ENCODE measurements at places on chromosomes 6 and 20.

DNA sequence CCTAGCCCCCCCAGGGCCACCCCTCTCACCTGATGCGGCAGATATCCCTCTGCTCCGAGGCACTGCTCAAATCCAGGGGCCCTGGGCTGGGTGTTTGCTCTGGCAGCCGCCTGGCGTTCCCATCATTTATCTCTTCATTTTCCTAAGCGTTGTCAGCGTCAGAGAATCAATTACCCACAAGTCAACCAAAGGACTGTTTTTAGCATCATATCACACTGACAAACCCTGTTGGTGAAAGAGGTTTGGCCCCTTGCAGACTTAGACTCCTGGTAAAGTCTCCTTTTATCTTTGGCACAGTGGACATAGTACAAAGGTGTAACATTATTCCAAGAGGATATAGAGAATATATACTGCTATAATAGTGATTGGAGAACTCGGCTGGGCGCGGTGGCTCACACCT, at the start of gene GHRH:
TSS of gene GHRH (minus strand) at position 101 of the 400 bp plus-strand sequence. CDS start 4,925 bp downstream, outside the sequence.
- DNase-seq = no peak

- no peak for DNase-seq
These were observed 7.5 kb upstream of the FOXP4 start for GRCh38 chr6:41538556-41539182.

DNA sequence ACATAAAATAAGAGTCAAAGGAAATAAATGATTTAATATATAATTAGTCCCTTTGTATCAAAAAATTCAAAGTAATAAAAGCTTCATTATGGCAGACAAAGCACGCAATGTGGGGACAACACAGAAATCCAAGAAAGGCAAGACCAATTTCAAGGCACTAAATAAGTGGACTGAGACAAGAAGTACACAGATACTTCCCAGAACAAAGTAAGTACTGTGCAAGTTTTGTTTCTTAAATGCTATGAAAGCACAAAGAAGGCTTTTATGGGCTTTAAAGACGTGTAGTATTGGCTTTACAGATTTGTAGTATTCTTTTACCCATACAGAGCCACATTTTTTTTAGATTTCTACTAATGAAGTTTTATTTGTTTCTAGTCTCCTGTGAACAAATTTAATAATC, 174.6 kb downstream of the TRDN start:
- no peak for DNase-seq

- no peak for DNase-seq
These were observed 222.7 kb downstream of the PHACTR1 start for GRCh38 chr6:12939314-12939713.

DNA sequence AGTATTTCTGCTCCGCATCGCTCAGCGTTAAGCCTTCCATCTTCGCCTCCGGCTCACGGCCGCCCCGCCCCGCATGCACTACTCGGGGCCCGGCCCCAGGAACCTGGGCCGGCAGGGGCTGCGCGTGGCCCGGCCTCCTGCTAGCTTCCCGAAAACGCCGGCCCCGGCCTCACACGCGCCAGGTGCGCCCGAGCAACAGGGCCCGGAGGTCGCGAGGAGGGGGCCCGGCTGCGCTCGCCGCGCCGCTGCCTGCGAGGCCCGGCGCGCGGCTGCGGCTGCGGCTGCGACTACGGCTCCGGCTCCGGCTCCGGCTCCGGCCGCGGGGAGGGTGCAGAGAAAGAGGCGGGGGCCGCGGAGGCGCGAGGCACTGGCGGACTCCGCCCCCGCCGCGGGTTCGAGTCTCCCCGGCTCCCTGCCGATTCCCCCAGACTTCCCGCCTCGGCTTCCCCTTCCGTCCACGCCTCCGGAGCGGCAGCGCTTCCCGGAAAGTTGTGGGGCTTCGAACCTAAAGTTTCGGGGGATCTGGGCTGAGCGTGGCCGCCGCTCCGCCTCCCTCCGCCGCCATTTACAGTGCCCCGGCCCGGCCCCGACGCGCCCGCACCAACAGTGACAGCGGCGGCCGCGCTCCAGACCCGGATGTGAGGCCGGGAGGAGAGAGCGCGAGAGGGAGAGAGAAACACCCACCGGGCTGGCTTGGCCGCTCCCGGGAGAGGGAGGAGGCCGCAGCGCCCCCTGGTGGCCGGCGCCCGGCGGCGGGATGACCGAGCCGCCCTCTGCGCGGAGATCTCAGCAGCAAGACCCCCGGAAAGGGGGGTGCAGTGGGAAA, at the start of gene REPS1:
TSS of gene REPS1 (minus strand) at position 611 of the 826 bp plus-strand sequence. CDS start at position 40, 571 bp downstream.
- DNase-seq = peak; percentile 91

DNA sequence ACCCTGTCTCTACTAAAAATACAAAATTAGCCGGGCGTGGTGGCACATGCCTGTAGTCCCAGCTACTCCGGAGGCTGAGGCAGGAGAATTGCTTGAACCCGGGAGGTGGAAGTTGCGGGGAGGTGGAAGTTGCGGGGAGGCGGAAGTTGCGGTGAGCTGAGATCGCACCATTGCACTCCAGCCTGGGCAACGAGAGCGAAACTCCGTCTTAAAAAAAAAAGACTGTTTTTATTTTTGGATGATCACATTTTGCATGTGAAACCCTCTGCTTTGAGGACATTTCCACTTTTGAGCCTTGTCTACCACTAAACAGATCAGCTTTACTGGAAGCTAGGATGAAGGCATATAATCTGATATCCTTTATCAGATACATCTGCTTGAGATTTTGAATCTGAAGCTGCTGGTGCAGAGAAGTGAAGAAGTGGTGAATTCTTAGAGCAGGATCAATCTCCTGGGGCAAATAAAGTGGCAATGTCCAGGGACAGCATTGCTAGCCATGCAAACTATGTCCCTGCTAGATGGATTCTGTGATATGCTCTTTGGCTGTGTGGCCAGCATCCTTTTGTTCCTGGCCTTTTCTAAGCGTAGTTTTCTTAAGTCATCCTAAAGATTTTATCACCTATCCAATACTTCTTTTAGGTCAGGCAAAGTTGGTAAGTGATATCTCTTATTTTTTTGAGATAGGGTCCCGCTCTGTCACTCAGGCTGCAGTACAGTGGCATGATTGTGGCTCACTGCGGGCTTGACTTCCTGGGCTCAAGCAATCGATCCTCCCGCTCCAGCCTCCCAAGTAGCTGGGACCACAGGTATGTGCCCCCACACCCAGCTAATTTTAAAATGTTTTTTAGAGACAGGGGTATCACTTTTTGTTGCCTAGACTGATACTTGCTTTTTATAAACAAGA, 23.3 kb downstream of the RBL1 start:
- peak; percentile 7 for DNase-seq

DNA sequence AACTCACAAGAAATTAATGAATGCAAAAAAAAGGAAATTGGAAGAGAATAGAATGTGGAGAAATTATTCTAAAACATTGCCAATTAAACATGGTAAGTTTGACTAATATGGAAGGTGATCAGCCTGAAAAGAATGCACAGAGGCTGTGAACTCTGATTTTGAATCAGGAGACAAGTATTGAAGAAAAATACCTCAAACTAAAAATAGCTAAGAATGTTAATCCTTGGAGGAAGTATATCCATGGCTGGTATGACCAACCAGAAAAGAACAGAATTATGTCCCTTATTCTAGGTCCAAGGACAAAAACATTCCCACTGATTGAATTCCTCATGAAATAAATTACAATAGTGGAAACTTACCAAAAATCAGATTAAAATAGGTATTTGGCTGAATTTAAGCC, 7.3 kb upstream of the RIMS1 start:
- DNase-seq = no peak

GRCh38 chr6:146805546-146806325, 207.0 kb downstream of the ADGB start:
- DNase-seq = no peak

GRCh38 chr20:8807480-8808201, 261.2 kb upstream of the PLCB4 start:
- DNase-seq = no peak

GRCh38 chr6:30544666-30545272, 11.5 kb downstream of the GNL1 start:
- DNase-seq = peak; percentile 40

GRCh38 chr6:92201618-92202017, 1217.7 kb downstream of the EPHA7 start:
- no peak for DNase-seq

GRCh38 chr6:118660218-118660569, 8.8 kb upstream of the CEP85L start:
- DNase-seq = peak; percentile 78

DNA sequence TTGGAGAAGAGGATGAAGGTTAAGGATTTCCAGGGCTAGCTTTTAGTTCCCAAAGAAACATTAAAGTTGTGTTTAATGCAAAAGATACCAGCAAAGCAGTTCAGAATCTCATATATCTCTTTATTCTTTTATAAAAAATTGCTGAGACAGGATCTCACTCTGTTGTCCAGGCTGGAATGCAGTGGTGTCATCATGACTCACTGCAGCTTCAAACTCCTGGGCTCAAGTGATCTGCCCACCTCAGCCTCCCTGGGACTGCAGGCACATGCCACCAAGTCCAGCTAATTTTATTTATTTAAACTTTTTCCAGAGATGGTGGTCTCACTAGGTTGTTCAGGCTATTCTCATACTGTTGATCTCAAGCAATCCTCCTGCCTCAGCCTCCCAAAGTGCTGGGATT, 41.1 kb upstream of the CAP2 start:
- no peak for DNase-seq

- no peak for DNase-seq
These were observed 15.5 kb downstream of the DYNLRB1 start for GRCh38 chr20:34531608-34532265.

GRCh38 chr6:7267466-7268091, 45.4 kb downstream of the SSR1 start:
- DNase-seq = no peak

DNA sequence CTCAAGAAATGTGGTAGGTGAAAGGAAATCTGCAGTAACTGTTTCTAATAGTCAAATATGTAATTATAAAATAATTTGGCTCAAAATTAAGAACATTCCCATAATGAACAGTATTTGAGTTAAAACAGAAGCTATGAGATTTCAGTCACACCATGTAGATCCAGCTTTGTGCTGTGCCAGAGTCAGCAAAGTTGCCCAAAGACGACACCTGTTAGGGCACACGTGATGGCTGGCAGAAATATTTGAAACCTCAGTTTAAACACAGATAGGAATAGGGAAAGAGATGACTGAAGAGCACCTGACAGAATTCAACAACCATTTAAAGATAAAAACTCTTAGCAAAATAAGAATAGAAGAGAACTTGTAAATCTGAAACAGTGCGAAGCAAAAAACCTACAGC, 129.3 kb downstream of the CD83 start:
- DNase-seq = no peak

DNA sequence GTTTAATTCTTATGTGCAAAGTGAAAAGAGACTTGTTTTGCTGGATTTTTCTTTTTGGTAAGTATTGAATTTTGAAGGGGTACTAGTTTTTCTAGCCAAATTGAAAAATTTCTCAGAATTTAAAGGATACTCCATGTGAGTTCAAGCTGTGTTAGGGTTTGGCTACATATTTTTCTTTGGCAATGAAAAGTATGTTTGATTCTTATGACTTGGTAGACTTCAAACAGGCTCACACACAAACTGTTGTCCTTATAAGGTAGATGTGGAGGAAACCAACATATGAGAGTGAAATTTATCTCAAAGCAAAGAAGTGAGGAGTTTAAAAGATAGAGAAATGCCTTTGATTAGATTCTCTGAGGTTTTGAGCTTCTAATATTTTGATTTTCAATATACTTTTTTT, 356.7 kb downstream of the BCKDHB start:
- DNase-seq = no peak

GRCh38 chr6:81450180-81450579, 302.3 kb downstream of the TENT5A start:
- no peak for DNase-seq

GRCh38 chr20:49292010-49292409, 14.2 kb upstream of the ZNFX1 start:
- DNase-seq = no peak

DNA sequence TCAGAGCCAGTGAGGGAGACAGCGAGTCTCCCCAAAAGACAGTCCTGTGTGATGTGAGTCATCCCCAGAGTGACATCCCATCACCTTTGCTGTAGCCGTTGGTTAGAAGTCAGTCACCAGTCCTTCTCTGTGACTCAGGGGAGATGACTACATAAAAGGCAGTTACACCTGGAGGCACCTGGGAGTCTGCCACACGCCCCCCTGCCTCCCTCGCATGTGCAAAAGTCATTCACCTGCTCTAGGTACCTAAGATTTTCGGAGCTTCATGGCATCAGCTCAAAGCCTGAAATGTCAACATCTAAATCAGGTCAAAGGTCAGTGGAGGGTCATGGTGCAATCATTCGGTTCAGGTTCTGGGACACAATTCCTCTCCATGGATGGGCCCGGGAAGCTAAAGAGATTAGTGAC, 50.3 kb downstream of the PRR18 start:
- peak; percentile 77 for DNase-seq

- no peak for DNase-seq
These were observed 189.9 kb upstream of the PRDM1 start for GRCh38 chr6:105896052-105896820.

DNA sequence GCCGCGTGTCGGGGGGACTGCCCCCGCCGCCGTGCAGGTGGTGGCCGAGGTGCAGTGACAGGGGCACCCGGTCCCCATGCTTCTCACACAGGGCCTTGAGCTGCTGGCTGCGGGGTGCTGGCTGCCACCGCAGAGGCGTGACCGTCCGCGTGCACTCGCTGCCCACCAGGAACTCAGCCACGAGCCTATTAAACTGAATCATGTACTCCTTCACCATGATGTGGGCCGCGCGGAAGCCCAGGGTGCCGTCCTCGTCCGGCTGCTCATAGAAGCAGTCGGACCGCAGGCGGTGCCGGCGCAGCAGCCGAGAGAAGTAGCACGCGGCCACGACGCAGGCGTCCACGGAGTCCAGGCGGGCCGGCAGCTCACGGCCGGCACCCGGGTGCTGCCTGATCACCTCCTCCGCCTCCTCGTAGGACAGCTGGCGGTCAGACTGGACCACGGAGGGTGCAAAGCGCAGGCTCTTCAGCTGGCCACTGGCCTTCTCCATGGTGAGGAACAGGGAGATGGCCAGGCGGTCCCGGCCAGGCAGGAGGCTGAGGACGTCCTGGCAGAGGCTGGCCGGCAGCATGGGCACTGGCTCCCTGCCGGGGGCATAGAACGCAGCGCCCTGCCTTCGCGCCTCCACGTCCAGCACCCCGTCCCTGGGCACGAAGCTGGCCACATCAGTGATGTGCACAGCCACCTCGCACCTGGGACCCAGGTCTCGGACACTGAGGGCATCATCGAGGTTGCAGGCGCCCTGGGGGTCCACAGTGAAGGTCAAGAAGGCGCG, 9.8 kb downstream of the HELZ2 start:
- DNase-seq = no peak

DNA sequence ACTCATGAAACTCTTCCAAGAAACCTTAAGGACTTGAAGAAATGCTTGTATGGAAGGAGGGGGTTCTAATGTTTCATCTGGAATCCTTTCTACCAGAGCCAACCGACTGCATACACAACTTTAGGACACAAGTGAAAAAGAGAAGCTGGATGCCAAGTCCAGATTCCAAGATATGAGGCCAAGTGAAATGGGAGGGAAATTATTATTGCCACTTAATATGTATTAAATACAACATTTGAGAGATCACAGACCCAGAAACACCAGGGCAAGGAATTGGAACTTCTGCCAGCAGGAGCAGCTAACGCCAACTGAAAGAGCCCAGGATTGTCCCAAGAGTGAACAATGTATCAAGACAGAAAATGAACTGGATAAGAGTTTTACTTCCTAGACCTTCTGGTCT, 144.2 kb downstream of the ARHGAP18 start:
- no peak for DNase-seq

- DNase-seq = no peak
These were observed 24.6 kb upstream of the MLN start for GRCh38 chr6:33828452-33828763.

Measured in CD4-positive, alpha-beta T cell treated with Interleukin-6 for 4 hours (primary cell).